Bone marrow (tissue), 2 donors: ENCODE measurements at places on chromosomes 13 and 19.
A peak's percentile ranks its signal among the peaks of the same experiment; 100 is the strongest.

DNA sequence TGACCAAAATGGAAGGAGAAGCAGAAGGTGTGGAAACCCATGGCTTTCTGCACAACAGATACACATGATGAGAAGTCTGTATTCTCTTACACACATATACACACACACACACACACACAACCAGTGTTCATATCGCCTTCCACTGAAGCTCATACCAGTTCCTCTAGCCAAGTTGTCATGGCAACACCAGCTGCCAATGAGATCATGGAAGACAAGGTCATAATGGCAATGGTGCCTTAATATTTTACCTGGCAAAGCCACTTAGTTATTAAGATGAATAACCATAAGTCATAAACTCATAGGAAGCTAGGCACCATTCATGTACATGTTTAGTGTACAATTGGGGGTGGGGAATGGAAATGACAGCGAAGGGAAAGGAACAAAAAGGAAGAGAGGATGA lies 2.6 kb upstream of the DHRS12 start:
- no peak for DNase-seq

DNA sequence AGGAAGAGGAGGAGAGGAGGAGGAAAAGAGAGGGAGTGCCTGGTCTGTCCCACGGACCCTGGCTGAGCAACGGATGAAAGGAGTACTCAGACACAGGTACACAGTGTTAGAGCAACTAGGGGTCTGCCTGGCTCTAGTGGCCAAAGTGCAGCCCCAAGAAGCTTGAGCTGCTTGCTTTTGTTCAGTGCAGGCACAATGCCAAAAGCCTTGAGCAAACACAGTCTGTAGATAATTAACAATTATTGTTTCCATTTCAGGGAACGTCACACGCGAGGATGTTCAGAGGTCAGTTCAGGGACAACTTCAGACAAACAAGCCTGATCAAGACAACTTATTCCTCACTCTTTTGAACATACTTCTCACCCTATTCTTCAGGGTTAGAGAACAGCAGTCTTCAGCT lies 32.2 kb upstream of the ZNF726 start:
- DNase-seq: no peak

DNA sequence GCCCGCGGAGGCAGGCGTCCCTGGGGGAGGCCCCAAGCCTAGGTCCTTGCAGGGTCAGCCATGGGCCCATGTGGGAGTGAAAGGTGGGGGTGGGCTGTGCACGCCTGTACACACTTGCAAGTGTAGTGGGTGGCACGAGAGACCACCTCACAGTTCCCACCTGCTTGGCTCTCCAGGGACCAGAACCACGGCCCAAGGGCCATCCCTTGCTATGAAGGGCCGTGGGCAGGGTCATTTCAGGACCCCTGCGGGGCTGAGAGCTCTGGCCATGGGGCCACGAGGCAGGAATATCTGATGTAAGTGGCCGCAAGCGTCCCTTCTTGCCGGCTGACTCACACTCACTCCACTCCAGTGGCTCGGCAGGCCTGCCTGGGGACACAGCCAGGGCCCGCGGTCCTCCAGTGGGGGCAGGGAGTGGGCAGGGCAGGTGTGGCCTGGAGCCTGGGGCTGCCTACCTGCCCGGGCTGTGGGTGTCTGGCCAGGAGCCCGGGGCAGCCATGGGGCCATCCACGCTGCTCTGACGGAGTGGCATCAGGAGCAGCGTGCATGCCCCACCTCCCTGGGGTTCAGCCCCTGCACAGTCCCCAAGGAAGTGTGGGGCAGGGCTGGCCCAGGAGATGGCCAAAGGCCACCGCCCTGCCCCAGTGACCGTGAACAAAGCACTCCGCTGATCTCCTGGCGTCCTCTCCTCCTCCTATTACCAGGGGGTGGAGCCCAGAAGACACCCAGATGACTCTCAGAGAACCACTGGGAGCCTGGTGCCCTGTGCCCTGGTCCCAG lies 8.6 kb upstream of the MKNK2 start:
- DNase-seq: no peak

DNA sequence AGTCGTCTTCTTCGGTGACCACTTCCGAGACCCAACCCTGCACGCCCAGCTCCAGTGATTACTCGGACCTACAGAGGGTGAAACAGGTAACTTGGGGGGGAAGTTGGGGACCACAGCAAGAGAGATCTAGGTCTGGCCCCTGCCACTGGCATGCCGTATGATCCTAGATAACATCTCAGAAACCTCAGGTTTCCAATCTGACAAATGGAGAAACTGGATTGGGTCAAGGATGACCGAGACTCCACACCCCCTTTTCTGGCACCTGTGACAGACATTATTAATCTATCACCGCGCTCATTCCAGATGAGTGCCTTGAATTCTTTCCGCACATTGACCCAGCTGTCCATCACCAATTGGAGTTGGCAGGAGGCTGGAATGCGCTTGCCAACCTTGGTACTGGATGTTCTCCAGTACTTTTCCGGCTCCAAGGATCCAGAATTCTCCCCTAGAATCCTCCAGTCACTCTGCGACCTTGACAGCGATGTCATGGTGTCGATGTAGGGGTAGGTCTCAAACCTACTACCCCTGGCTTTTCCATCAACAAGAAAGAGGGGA lies 17.4 kb downstream of the VASP start:
- DNase-seq: no peak

DNA sequence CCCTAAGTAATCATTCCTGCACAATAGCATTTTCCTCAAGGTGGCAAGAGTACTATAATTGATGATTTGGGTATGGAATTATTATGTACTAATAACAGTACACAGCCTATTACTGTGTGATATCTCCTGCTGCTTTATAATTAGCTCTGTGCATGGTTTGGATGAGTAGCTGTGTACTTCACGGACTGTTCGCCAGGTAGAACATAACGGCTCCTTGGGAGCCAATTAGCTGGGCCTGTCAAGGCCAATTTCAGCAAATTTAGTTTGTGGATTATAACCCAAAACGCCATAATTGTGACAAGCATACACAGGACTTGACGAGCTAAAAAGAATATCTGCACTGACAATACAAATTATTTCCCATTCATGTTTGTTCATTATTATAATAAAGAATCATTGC lies 1584.2 kb downstream of the SLITRK1 start:
- DNase-seq: no peak

DNA sequence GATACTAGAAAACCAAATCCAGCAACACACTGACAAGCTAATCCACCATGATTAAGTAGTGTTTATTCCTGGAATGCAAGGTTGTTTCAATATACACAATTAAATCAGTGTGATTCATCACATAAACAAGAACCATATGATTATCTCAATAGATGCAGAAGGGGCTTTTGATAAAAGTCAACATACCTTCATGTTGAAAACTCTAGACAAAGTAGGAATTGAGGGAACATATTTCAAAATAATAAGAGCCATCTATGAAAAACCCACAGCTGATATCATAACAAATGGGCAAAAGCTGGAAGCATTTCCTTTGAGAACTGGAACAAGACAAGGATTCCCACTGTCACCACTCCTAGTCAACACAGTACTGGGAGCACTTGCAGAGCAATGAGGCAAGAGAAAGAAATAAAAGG lies 213.6 kb upstream of the CSNK1A1L start:
- no peak for DNase-seq

DNA sequence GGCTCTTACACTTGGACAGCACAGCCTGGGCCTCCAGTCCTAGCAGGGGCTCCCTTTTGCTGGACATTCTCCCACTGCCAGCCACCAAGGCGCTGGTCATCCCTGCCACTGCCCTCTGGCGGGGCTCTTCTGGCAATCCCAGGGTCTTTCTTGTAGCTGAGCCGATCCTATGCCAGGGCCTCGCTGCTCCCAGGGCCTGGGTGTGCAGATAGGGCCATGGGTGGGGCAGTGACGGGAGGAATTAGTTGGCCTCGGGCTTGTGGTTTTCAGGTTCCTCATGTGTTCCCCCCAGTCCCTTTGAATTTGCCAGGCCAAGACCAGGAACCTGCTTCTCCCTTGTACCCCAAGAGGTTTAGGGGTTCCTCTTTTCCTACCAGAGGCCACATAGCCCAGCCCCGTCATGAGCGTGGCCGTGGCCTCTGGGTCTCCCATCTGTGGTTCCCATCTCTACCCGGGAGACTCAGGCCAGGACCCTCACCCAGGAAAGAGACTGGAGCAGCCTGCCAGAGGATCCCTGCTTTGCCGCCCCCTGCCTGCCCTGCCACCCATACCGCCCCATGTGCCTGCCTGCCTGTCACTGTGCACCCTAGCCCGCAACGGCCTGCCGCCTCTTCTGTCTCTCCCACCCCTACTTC lies 26.2 kb downstream of the TMED1 start:
- DNase-seq: no peak

- peak; percentile 82 for DNase-seq
These were observed 113.0 kb downstream of the TEX26 start for GRCh38 chr13:31045286-31046081.

- no peak for DNase-seq
These were observed 43.1 kb upstream of the STARD13 start for GRCh38 chr13:33328701-33329100.

DNA sequence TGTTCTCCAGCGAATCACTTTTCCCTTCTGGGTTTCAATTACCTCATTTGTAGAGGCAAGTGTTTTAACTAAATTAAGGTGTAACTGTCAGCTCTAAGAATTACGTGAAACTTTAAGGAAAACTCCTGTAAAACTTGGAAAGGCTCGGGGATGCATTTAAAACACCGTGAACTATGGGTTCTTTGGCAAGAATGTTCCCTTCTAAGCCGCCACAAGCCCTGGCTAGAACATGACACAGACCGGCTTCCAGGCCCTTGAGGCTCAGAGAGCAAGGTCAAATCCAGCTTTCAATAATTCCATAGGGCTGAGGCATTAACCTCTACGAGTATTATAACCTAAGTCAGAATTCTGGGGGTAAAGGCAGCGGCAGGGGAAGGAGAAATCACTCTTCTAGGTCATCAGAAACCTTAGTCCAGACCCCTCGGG lies 685 bp downstream of the VWA8 start:
- DNase-seq: no peak

GRCh38 chr19:36149673-36150406 lies 2.4 kb downstream of the COX7A1 start:
- DNase-seq: no peak

DNA sequence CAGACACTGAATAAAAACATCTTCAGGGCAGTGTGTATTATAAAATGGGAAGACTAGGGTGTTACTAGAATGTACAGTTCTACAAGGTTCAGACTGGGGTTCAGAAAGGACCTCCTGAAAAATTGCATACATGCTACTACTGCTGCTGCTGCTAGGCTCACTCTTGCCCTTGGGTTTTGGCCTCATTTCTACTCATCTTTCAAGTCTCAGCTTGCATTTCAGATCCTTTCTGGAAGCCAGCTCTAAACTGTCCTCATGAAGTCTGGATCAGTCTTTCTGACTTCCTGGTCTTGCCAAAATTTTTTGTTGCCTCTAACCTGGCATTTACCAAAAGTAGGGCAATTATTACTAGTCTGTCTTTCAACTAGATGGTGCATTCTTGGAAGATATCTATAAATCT lies 393.3 kb downstream of the DIAPH3 start:
- no peak for DNase-seq

GRCh38 chr13:57815600-57815999 lies 184.1 kb downstream of the PCDH17 start:
- no peak for DNase-seq

DNA sequence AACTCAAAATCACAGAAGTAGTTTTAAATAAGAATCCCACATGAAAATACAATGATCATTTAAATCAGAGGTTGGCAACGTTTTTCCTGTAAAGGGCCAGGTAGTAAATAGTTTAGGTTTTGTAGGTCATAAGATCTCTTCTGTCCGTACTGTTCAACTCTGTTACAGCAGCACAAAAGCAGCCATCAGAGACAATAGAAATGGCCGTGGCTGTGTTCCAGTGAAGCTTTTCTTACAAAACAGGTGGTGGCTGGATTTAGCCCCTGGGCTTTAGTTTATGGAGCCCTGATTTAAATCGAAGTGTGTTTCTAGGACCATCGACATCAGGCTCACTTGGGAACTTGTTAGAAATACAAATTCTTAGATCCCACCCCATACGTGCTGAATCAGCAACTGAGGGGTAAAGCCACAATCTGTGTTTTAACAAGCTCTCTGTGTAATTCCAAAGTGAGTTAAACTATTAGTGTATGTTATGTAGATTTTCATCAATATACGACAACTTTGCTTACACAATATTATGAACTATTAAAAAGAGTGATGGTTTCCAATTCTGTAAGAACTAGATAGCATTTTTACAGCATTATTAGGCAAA lies 54.8 kb upstream of the MIR17HG start:
- DNase-seq: no peak

GRCh38 chr13:23876265-23876664 lies 12.9 kb downstream of the MIPEP start:
- no peak for DNase-seq

DNA sequence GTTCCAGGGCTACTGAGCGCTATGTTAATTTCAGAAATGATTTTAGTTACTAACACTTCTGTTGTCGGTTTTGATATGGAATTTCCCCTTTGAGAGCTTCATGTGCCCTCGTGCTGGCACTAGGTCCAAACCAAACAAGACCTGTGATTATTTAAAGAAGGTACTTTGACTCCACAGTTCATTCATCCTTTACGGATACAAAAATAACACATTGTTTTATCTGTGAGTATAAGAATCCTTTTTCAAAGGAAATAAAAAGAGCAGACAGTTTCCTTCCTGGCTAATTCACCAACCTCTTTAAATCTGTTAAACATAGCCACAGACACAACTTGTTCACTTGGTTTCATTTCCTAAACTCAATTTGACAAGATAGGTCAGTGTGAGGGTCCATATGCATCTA lies 141.2 kb downstream of the FLT1 start:
- DNase-seq: no peak

DNA sequence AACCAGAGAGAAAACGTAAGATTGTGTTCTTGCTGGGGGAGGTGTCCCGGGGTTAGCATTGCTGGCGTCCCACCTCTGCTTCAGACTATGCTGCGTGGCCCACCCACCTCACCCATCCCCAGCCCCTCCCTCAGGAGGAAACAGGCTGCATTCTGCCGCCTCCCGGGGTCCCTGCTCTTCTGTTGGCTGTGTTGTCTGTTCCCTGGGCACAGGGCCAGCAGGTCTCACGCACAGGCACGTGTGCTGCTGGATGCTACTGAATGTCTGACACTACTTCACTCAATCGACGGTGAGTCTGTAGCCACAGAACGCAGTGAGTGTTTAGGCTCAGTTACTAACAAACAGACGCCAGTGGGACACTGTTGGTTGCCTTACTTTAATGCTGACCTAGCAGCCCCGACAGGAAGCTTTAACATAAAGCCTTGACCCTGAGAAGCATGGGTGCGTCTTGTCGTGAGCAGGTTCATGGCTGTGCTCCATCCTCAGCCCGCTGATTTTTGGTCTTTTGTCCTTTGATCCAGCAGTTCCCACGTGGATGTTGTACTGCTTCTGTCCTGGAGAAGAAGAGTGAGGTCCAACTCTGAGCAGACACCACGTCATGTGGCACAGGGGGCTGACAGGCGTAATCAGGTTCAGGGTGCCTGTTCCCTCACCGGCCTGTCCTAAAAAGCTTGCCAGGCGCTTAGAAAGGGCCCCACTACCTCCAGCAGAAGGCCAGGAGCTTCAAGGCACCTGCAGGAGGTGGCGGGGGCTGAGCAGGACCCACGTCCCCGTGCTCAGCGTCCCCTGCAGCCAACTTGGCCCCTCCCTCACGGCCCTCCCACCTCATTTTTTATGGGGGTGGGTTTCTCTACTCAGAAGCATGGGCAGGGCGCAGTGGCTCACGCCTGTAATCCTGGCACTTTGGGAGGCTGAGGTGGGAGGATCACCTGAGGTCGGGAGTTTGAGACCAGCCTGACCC lies 26.0 kb downstream of the NAXD start:
- no peak for DNase-seq
